ENCODE measurements at places on chromosomes 16 and 17.
A peak's percentile ranks its signal among the peaks of the same experiment; 100 is the strongest.

GRCh38 chr17:63834431-63835166 is 7.1 kb upstream of the FTSJ3 start:
- peak; percentile 81 for DNase-seq

DNA sequence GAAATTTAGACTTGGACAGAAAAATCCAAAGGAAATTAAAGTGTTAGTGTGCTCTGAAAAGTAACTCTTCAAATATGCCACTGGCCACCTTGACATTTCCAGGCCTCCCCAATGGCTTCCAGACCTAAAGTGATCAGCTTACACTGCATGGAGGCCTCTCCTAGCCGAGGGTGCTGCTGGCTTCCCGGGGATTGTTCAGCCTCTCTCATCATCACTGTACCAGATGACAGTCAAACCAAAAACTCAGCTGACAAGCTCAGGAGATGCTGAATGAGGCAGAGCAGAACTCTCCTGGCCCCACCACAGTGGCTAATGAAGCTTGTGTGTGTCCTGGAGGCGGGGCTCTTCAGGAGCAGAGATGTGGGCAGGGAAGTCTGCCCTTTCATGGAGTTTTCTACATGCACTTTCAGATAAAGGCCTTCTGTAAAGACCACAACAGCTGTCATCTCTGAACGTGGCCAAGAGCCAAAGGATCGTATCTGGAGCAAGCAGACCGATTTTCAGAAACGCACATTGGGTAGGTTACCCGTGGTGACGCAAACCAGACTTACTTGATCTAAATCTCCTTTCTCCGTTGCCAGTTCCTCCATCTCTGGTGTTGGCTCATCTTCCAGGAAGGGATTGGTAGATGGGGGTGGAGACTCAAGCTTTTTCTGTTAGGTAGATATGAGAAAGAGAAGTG is 113.3 kb downstream of the VPS53 start:
- peak; percentile 44 for DNase-seq

DNA sequence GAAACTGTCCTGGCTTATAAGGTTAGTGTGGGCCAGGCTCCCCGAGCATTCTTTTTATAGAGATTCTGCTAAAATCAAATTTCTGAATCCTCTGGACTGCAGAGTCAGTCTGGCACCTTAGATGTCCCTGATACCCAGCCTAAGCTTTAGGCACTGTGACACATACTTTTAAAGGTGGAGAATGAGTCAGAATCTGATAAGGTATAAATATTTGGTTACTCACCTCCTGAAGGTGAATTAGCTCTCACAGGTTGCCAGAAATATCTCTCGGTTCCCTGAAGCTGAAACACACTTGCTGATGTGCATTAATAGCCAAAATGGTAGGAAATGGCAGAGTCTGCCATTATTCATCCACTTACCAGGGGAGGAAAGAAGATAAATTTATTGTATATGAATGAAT is 446.9 kb downstream of the UTP18 start:
- no peak for DNase-seq

- no peak for DNase-seq
Observed at GRCh38 chr16:72924537-72924926, 123.4 kb downstream of the ZFHX3 start.

- peak; percentile 100 for DNase-seq
Observed at GRCh38 chr16:85027349-85027957, at the start of gene KIAA0513. Gene KIAA0513, plus strand, starts transcription at chr16:85027795. Its CDS starts 39,277 bp downstream, at chr16:85067072.

DNA sequence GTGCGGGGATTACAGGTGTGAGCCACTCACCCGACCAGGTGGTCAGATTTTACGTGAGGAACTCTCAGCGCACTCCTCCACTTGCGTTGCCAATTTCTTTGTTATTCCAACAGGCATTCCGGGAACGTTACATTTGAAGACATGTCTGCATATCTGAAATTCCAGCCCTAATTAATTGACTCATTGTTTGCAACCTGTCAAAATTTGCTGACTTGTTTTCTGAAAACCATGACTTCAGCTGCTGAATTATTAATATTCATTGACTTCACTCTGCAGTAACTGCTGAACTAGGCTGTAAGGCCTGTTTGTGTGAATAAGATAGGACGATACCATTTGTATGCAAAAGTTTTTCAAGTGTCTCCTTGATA is 16.6 kb downstream of the G6PC1 start:
- no peak for DNase-seq

DNA sequence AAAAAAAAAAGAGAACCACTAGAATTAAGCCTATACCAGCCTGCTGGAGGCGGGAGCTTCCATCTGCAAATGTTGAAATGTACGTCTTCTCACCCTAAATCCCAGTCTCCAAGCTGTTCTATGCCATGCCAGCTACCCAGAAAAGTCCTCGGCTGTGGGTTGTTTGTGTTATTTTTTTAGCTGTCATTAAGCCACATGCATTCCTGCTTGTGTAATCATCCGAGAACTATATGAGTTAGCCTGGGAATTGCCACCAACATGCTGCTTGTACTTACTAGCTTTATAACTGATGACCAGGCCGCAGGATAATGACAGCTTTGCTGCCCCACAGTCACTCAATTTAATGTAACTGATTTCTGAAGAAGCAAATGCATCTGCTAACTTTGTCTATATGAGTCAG is 313.9 kb upstream of the SALL1 start:
- DNase-seq = peak; percentile 9

DNA sequence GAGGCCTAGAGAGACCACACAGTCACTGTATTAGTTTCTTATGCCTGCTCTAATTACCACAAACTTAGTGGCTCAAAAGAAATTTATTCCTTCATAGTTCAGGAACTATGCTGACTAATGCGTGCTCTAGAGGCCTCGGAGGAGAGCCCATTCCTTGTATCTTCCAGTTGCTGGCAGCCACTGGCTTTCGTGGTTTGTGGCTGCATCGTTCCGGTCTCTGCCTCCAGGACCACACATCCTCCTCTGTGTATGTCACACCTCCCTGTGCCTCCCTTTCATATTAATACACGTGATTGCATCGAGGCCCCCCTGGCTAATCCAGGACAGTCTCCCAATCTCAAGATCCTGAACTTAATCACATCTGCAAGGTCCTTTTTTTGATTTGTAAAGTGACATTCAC is 16.9 kb upstream of the MYLK3 start:
- DNase-seq = peak; percentile 60

- no peak for DNase-seq
Observed at GRCh38 chr17:73797594-73798110, 153.4 kb upstream of the SDK2 start.

GRCh38 chr16:54027062-54027461 is 259.5 kb downstream of the IRX3 start:
- peak; percentile 59 for DNase-seq

DNA sequence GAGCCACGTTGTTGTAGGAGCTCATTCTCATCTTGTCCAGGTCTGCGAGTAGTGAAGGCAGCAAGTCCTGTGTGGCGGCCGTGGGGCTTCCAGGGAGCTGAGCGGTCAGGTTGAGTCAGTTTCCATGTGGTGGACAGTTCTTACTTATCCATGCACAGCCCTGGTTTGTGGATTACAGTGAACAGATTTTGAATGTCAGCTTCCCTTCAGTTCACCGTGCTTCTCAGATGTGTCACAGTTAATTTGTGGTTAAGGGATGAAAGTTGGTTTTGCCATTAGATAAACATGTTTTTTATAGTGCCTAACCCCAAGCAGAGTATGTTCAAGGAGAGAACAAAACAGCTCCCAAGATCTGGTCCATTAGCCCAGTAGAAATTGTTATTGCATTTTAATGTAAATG is 103.1 kb downstream of the RPTOR start:
- DNase-seq = peak; percentile 70

GRCh38 chr16:85512808-85513115 is 100.4 kb upstream of the GSE1 start:
- no peak for DNase-seq

- peak; percentile 43 for DNase-seq
Observed at GRCh38 chr17:5035315-5035714, at the start of gene SLC52A1. Gene SLC52A1, minus strand, starts transcription at chr17:5035426. Its CDS starts 820 bp downstream, at chr17:5034606.

- no peak for DNase-seq
Observed at GRCh38 chr17:58050966-58051365, 32.3 kb upstream of the DYNLL2 start.

GRCh38 chr16:11398851-11399250 is 53.6 kb downstream of the RMI2 start:
- no peak for DNase-seq

DNA sequence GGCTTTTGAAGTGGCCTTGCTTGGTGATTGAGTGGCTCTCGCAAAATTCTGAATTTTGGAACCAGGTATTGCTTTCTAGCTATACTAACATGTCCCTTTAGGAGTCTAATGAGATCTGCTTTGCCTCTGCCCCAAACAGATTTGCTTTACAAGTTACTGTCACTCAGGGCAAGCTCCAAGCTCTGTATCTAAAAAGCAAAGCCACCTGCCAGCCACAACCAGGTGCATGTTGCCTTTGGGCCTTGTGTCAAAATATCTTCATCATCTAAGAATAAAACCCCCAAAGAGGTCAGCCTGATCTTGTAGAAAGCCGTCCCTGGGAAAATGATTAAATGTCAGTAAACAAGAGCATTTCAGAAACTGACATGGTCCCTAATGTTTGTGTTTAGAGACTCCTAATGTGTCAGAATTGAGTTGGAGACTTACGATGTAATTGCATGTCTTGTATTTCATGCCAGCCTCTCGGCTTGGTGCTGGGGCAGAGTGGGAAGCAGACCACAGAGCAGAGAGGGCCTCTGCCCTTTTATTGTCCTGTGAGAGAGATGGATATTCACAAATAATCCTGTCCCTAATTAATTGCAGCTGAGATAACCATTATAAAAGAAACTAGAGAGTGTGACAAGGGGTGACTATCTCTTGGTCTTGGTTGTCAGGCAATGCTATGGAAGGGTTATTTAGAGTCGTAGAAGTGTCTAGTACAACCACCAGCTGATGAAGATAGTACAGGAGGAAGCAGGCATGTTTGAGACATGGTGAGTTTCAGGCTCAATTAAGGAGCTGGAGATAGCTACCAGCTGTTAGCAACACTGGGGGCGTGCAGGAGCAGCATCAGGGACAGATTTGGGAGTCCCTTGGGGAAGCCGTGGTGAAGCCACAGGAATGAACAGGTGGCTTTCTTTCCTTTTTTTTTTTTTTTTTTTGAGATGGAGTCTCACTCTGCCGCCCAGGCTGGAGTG is 90.7 kb downstream of the PITPNC1 start:
- no peak for DNase-seq

GRCh38 chr17:38893113-38893512 is 23.3 kb downstream of the LASP1 start:
- DNase-seq = no peak

DNA sequence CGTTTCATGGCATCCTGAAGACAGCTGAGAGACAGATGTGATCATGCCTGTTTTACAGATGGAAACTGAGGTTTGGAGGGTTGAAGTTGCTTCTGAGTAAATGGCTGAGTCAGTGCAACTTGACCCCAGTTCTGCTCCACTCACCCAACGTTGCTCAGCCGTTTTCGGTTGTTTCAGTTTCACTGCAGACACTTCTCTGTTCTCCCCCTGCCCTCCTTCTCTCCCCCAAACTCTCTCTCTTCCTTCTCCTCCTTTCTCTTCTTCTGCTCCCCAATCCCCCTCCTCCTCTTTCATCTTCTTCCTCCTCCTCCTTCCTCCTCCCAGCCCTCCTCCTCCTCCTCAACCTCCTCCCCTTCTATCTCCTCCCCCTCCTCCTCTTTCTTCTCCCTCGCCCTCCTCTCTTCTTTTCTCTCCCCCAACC is 9.4 kb upstream of the CEP20 start:
- peak; percentile 62 for DNase-seq
